ENCODE measurements at places on chromosomes 3 and 15. TPM values are rescaled to one million over a fixed set of nuclear protein-coding genes. Genes with fewer than 3 reads are reported as not detected.

The RTP3 gene
- not detected for total RNA-seq

The SCN11A gene
- total RNA-seq = under 0.01 TPM

The CORO2B gene
- under 0.01 TPM for total RNA-seq

The CCNB2 gene
- total RNA-seq = 1.7 TPM

The CCR9 gene
- total RNA-seq = not detected

The THAP10 gene
- total RNA-seq = 3.3 TPM

The IGSF11 gene
- total RNA-seq = 0.21 TPM

The DUOXA2 gene
- total RNA-seq = not detected

The LCTL gene
- total RNA-seq = not detected
